Common myeloid progenitor, CD34-positive (primary cell): ENCODE measurements at places on chromosomes 5 and 9.
A peak's percentile ranks its signal among the peaks of the same experiment; 100 is the strongest.

DNA sequence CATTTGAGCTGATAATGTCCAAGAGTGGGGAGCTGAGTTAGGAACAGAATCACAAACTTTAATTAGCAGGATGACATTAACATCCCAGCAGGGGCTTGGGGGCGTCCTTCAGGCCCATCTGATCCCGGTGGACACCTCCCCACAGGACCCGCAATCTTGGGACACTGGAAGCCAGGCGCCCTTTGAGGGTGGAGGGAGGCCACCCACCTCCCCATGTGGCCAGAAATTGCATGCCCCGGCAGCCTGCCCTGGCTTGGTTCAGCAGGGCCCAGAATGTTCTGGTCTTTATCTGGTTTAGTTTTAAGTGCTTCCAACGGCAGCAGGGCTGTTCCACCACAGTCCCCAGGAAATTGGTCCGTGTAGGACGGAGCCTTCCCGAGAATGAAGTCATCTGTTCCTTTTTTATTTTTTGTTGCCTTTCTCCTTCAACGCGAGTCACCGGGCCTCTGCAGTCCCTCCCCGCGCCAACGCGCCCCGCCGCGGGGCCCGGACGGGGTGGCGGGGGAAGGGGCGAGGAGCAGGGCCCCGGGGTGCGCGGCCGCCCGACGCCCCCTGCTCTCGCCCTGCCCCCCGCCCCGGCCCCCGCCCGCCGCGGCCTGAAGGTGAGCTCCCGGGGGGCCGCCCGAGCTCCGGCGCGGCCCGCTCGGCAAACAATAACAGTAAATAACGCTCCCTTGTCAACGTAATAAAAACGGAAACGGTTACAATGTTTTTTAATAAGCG lies 207.9 kb downstream of the C9orf50 start:
- peak; percentile 70 for DNase-seq

DNA sequence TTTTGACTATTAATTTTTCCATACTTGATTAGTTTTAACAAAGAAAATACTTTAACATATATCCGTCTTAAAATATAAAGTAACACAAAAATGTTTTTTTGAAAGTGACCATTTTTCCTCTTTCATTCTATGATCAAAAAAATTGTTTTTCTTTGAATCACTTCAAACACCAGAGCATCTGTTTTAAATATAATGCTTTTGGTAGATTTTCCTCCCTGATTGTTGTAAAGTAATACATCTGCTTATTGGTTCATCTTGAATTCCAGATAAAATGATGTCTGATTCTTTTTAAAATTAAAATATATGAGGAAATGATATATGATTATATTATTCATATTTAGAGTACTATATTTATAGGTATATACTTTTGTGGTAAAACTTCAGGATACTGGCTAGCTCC lies 76.2 kb upstream of the LPAR1 start:
- DNase-seq: no peak

DNA sequence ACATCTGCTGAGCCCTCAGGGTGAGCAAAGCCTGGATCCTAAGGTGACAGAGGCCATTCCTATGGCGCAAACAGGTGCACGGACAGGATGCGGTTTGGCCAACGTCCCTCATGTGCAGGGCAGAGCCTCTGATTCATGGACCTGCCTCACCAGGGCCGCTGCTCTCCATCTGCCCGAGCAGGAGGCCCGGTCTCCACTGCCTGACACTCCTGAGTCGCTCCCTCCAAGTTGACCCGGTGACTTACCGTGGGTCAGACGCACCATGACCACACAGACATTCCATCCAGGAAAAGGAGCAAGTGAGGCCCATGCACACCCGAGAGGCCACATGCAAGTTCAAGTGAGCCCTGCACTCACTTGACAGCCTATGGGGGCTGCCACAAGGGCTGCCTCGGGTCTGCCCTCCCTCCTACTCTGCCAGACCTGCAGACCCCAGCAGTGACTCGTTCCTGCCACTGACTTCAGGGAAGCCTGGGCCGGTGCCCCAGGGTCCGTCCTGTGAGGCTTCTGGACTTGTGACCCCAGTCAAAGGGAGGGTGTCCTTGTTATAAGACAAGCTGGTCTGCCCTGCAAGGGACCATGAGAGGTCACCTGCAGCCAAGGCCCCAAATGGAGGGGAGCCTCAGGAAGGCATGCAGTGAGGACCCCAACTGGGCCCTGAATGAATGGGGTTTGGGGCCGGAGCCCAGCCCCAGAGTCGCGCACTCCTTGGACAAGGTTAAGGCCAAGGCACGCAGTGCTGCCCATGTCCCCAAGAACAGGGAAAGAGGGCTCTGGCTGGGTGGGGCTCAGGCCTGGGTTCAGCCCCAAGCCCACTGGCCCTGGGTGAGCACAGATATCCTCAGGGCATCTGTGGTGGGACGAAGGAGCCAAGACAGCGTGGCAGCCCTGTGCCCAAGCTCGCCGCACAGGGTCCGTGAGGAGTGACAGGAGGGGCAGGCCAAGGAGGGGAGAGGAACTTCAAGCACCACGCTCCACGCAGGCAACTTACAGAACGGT lies 10.1 kb downstream of the BRD3OS start:
- no peak for DNase-seq

GRCh38 chr9:81759680-81760215 lies 70.4 kb upstream of the TLE1 start:
- no peak for DNase-seq

GRCh38 chr9:137511758-137512463 lies 38.3 kb downstream of the PNPLA7 start:
- no peak for DNase-seq

DNA sequence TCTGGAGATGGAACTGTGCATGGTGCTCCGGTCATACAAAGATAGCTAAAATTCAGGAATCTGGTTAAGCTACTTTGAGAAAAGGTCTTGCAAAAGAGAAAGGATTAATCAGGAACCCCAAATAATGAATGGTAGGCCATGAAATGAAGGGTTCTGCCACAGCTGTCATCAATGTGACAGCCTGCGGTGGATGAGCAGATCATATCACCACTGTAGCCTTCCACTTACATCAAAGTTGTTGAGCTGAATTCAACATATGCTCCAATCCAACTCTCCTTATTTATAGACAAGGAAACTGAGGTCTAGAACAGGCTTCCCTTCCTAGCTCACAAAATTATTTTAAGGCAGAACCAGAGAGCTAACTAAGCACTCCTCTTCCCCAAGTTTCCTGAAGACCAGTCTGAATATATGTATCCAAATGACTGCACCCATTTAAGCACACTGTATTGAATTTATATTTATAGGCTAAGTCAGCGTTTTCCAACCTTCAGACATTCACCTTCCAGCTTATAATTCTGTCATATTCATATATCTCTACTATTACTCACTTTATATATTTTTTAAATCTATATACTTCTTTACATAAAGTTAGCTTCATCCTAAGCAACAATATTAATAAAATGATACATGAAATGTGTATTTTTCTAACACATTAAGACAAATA lies 13.9 kb upstream of the PTGER4 start:
- no peak for DNase-seq

GRCh38 chr5:102451082-102451481 lies 47.7 kb downstream of the SLCO6A1 start:
- no peak for DNase-seq

DNA sequence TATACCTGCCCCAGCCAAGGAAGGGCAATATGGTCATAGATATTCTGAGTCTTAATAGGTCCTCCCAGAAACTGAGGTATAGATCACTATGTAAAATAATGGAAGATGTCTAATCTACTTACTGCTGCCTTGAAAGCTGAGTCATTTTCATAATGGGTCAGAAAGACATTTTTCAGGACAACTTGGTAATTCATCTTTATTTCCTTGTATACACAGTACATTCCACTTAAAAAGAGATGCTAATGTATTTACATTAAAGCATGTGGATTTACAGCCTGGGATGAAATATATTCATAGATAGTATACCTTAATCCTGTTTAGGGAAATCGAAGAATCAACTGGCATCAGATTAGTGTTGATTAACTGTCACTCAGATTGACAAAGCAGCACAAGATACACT lies 219.1 kb upstream of the PPP1R2B start:
- DNase-seq: no peak

DNA sequence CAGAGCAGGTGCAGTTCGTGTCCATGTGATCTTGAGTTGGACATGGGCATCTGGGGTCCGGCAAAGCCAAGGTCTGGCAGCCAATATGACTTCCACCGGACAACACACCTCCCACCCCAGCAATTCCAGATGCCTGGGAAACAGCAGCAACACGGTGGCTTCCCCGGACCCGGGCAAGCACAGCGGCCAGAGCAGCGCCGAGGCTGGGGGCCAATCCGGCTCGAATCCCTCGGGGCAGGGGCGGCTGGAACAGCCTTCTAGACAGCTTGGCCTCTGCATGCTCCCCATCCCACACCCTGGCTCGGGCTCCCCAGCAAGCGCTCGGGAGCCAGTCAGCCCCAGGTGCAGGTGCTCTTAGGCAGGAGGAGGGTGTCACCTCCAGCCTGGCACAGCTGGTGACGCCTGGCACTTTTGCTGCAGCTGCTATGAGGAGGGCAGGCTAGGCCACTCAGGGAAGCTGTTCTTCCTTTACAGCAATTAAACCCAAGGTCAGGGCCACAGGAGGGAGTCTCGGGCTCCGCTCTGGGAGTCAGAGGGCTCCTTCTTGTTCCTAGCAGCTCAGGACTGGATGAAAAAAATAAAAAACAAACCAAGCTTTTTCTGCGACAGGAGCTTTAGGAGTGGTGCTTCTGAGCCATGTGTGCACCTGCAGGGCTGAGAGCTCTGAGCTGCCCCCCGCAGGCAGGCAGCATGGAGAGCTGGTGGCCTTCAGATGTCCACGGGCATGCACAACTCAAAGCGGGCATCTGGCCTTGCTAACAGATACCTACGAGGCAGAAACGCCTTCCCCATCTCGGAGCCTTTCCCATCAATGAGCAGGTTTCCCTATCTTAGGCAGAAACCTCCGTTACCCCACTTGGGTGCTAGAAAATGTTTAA lies 28.2 kb downstream of the DBH start:
- no peak for DNase-seq

DNA sequence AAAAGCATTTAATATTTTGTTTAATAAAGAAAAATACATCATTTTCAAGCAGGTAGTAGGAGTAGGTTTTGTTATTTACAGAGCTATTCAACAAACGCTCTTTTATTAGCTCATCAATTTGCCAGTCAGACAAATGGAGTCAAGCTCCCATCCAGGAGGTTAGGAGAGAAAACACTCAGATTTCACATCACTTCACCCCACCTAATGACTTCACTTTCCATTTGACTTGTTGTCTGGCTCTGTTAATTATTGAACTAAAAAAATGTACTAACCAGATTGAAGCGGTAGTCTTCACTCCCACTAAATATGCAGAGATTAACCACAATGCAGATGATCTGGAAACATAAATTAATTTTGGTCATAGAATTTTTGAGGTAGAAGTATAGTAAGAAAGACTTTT lies 193.6 kb upstream of the VCAN start:
- DNase-seq: no peak
